ENCODE measurements at places on chromosomes 5 and 9.
A peak's percentile ranks its signal among the peaks of the same experiment; 100 is the strongest.

DNA sequence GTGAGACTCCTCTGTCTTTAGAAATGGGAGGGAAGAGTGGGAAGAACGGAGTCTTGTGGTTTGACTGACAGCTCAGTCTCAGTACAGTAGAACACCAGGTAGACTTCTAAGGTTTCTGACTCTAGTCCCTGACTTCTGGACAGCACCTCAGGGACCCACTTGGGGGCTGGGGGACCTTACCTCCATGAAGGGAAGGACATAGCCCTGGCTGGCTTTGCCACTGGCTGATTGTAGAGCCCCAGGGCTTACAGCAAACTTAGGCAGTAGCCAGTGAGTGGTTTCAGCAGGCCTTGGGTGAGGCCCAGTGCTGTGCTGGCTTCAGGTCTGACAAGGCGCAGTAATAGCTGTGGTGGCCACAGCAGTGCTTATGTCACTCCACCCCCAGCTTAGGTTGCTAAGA is 290.0 kb upstream of the PRR16 start:
- no peak for DNase-seq

GRCh38 chr9:118395415-118395814 is 691.2 kb downstream of the TLR4 start:
- DNase-seq, result no peak

GRCh38 chr9:37029304-37029775 is 4.7 kb downstream of the PAX5 start:
- peak; percentile 44 for DNase-seq

DNA sequence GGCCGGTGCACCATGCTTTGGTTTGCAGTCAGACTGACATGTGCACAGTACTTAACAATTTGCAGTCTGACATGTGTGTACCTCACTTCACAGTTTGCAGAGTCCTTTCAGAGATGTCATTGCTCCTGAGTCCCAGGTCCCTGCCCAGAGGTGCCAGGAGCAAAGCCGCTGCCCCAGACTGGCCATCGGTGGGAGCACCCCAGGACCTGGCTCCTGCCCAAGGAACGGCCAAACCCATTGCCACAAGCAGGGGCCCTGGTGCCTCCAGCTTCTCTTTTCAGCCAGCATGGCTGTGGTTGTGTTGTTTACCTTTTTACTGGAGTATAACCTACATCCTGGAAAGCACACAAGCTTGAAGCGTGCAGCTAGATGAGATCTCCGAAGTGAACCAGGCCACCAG is 28.6 kb downstream of the RASGEF1C start:
- no peak for DNase-seq

GRCh38 chr9:129619787-129620668 is 873 bp downstream of the C9orf50 start:
- DNase-seq, result no peak

- no peak for DNase-seq
Measured at GRCh38 chr9:91541734-91542133, 118.1 kb upstream of the NFIL3 start.

DNA sequence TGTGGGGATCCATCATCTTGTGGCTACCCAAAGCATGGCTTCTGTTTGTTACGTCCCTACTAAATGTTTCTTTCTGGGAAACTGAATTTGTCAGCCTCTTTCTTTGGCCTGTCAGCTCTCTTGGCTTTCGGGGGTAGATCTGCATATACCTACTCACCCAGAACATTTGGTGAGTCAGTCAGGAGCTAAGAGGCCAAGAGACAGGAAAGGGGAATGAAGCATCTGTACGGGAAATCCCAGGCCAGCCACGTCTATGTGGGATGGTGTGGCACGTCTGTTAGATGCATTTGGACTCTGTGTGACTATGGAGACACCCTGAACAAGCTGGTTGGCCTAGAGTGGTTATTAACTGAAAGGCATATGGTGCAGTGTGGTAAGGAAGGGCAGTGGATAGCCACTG is 58.1 kb downstream of the CDO1 start:
- DNase-seq, result peak; percentile 11

GRCh38 chr5:100165309-100165708 is 369.9 kb upstream of the FAM174A start:
- peak; percentile 4 for DNase-seq
